Stimulated activated CD8-positive, alpha-beta memory T cell treated with anti-CD3 and anti-CD28 coated beads, Interleukin-12 subunit alpha, Interleukin-12 subunit beta, amount 100 ng/mL, for 4 hours (primary cell): ENCODE measurements at places on chromosomes 2 and 18.

GRCh38 chr18:3485153-3486149 is 35.5 kb downstream of the TGIF1 start:
- no peak for DNase-seq

GRCh38 chr18:45166836-45167551 is 448.3 kb upstream of the SLC14A2 start:
- DNase-seq = no peak

DNA sequence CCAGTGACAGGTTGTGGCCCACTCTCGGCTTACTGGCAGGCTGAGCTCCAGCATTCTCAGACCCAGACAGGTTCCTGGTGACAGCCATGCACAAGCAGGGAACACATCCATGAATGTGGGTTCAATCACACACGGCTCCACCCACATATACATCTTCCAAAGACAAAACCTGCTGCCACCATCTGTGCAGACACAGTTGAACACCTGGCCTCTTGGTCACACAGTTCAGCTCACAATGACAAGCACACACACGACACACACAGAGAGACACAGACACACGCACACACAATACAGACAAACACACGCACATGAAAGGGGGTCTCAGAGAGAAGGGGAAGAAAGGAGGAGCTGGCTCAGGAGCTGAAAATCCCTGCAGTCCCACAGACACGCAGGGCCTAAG is 32.1 kb upstream of the PTMA start:
- no peak for DNase-seq

DNA sequence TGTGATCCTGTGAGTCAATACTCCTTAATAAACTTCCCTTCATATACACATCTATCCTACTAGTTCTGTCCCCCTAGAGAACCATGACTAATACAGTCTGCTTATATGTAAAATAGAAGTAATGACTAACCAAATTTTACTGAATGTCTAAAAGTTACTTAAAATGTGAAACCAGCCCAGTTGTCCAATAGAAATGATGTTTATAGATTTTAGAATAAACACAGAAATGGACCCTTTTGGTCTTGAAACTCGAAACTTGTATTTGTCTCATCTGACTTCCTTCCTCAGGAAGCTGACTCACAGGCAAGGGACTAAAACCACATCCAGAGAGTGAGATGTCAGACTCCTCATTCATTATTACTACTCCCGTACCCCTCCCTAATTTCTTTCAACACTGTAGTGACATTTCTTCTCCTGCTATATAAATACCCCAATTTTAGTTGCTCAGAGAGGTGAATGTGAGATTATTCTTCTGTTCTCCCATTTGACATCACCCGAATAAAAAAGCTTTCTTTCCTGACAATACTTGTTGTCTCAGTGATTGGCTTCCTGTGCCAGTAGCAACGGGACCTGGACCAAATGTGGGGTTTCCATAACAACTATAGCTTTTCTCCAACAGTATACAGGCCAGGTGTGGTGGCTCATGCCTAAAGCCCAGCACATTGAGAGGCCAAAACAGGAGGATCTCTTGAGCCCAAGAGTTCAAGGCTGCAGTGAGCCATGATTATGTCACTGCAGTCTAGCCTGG is 486.0 kb downstream of the ERBB4 start:
- DNase-seq = no peak

DNA sequence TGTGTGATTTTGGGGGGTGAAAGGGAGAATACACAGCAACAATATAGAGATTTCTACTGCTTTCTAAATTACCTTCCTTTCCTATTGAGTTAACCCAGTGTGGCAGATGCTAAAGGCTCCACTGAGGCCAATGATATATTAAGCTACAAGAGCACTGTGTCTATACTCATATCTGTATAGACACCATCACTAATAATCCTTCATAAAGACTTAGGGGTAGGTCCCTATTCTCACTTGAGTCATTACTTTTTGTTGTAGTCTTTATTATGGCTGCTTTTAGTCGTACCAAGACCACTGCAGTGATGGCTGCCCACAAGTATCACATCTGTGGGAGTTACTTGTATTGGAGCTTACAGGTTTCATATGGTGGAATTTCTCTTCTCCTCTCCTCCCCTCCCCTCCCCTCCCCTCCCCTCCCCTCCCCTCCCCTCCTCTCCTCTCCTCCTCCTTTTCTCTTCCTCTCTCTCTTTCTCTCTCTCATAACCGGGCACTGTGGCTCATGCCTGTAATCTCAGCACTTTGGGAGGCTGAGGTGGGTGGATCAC is 637.6 kb downstream of the ADCYAP1 start:
- DNase-seq = no peak

GRCh38 chr2:58631986-58632385 is 390.9 kb upstream of the FANCL start:
- DNase-seq = no peak

GRCh38 chr18:57951999-57952774 is 91.8 kb upstream of the NEDD4L start:
- no peak for DNase-seq

DNA sequence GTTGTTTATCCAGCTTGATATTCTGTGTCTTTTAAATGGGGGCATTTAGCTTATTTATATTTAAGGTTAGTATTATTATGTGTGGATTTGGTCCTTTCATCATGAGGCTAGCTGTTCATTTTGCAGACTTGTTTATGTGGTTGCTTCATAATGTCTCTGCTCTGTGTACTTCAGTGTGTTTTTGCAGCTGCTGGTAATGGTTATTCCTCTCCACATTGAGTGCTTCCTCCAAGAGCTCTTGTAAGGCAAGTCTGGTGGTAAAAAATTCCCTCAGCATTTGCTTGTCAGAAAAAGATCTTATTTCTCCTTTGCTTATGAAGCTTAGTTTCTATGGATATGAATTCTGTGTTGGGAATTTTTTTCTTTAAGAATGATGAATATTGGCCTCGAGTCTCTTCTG is 47.8 kb upstream of the NT5C1B start:
- DNase-seq = no peak

- DNase-seq = no peak
Observed at GRCh38 chr2:189648846-189649509, 12.3 kb upstream of the ASNSD1 start.

DNA sequence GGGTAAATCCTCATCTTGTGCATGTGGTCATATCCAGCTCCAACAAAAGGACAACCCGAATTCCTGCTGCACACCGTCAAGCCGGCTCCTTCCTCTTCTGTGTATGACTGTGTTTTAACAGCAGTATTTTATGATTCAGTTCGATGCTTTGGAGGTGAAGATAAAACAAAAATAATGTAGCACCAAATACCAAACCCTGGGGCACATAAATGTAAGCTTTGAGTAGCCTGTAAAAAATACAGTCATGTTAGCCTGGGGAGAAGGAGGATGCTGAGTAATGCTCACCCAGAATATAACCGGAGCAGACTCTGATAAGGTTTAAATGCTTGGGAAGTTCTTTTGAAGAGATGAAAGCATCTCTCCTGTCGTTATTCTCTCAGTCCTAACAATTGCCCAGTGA is 225.0 kb downstream of the SUCLG1 start:
- no peak for DNase-seq

DNA sequence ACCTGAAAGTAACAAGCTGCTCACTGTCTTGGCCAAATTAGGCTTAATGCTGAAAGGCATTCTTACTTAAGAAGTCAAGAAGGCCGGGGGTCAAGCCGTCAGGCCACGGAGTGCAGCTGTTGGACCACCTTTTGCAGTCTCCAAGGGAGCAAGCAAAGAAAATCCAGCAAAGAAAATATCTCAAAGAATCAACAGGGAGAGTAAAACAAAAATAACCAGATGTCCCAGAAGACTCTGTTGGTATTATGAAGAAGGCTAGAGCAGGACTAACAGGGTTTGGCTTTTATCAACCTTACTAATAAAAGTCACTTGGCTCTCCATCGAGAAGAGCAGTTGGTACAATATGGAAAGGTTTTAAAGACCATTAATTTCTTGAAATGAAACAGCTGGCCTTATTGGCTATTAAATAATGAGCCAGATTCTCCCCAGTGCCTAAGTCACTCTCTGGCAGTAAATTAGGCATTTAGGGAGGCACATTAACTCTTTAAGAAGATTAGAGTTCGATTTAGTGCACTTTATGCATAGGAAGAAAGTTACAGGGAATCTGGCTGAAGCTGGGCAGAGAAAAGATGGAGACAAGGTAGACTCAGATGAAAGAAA is 110.8 kb upstream of the NRP2 start:
- DNase-seq = no peak

DNA sequence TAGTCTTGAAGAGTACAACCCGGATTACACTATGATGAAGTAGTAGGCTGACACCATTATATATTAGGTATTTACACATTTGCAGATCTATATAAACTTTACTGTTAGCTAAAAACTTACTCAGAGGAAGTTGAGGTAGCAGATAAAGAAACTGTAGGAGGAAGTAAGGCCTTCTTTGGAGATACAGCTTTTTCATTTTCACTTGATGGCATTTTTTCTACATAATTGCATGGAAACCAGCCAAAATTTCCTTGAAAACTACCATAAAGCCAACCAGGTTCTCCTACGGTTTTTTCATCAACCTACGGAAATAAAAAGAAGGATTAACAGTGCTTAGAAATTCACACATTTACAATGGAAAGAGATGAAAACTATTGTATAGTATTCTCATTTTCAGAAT is 86.6 kb downstream of the FAM228A start:
- DNase-seq = no peak

DNA sequence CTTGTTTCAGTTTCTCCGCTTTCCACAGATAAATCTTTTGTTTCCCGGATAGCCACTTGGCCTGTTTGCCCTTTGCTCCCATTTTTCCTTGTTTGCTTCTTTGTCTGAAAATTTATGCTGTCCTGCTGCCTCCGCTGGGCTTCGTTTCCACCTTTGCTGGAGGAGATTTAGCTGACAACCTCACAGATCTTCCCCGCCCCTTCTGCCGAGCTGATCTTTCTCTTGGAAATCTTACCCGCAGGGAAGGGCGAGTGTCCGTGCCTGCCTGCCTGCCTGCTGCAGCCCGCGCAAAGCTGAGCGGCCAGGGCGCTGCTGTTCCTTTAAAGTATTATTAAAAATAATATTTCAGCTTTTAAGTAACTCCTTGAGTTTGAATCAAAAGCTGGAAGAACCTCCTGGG is 1.4 kb upstream of the XRCC5 start:
- no peak for DNase-seq

DNA sequence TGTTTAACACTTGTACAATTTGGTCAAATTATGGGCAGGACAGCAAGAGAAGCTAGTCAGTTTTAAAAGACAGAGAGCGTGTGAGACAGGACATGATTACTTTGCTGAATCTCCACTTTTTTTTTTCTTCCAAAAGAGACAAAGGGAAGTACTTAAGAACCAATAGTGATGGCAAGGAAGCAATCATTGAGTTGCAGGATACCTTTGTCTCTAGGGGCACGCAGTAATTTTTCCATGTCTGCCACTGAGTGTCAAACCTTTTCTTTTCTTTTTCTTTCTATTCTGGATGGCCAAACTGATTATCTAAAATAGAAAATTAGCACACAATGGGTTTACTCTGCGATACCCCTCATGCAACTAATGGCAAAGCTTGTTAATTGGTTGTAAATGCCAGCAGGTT is 533.0 kb downstream of the PLCL1 start:
- DNase-seq = no peak

DNA sequence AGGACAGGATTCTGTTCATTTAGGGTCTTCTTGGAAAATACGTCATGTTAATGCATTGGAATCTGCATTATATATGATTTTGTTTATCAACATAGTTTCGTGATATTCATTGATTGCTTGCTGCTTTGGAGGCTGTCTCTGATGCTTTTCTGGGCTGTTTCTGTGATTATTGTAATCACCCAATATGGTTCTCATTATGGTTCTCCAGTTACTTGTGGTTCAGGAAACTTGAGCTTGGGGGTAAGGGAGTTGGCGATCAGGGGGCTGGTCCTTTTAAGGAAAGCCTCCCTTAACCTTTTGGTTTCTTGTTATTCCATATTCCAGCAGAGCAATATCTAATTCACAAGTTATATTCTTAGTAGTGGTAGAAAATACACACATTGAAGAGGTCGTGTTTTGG is 17.4 kb upstream of the STON1 start:
- DNase-seq = no peak

GRCh38 chr2:46451131-46451711 is 28.1 kb upstream of the TMEM247 start:
- DNase-seq = no peak

DNA sequence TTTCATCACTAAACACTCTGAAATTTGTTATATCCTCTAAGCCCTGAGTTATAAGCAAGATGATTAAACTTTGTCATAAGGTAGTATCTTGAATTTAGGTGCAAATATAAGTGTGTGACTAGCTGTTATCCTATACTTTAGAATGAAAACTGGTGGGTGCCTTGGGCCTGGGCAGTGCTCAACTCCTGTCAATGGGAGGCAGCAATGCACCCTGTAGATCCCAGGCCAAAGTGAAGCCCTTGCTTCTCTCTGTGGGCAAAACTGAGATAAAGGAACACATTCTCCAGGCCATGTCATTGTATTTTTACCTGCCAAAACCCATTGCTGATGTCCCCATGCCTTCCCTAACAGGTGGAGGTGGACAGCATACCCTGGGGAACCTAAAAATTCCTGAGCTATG is 525.2 kb downstream of the TNS1 start:
- no peak for DNase-seq

DNA sequence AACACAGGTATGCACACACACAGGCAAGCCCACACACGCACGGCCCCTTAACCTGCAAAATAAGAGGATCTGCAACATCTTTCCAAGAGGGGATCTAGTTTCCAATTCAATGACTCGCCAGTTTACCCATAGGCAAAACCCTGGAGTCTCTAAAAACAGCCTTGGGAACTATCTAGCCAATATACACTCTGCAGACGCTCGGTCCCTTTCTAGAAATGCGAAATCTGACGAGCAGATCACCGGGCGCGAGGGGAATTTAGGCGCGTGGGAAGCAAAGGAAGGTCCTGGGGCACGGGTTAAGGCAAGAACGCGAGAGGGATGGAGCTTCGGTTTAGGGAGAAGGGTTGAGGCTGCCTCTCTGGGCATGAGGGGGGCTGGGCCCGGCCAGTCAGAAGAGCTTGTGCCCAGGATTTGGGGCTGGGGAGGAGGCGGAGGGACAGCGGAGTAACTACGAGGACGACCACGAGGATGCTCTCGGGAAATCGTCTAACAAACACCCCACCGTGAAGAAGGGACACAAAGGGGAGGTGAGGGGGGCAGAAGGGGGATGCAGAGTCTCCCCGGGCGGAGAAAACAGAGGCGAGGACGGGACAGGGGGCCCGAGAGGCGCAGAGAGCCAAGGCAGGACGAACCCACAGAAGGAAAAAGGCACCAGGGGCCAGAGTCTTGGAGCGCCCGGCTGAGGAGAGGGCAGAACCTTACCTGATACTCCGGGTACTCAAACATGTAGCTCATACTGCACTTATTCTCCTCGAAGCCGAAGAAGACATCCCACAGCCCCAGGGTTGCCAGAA is 542 bp downstream of the PGAP1 start:
- no peak for DNase-seq

- no peak for DNase-seq
Observed at GRCh38 chr2:181812106-181812743, 79.3 kb upstream of the ITPRID2 start.

DNA sequence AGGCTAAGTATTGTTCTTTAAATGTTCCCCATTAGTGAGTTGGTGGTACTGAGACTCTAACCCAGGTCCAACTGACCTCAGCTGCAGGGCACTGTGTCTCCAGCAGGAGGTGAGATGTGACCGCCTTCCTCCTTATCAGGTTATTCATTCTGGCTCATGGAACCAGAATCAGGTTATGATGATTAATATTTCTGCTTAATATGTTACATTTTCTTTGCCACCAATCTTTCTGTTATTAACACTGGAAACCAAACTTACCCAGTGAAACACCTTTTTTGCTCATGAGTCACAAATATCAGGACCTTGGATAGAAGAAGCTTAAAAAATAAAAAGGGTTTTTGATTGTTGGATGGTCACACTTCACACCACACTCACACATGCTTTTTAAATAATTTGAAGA is 85.4 kb downstream of the DPP4 start:
- DNase-seq = no peak
